ENCODE measurements at places on chromosomes 7 and 10. TPM values are rescaled to one million over a fixed set of nuclear protein-coding genes. Genes with fewer than 3 reads are reported as not detected.

The NPSR1 gene
- not detected for total RNA-seq

The PYROXD2 gene
- 2.3 TPM for total RNA-seq

The CYP26C1 gene
- not detected for total RNA-seq

The ZNF438 gene
- 3.5 TPM for total RNA-seq

The ATOH7 gene
- not detected for total RNA-seq

The WNT16 gene
- total RNA-seq: not detected

The AEBP1 gene
- total RNA-seq: 90.4 TPM

The SLC13A4 gene
- not detected for total RNA-seq

The MSMB gene
- not detected for total RNA-seq

The RBP4 gene
- total RNA-seq: not detected

The CYP2C18 gene
- not detected for total RNA-seq

The SYCE1 gene
- total RNA-seq: not detected

The EPO gene
- not detected for total RNA-seq

The TRIP6 gene
- total RNA-seq: 172 TPM

The TMEM270 gene
- total RNA-seq: not detected

The AUTS2 gene
- total RNA-seq: under 0.01 TPM

All from myometrial cell (primary cell).